ENCODE measurements at places on chromosomes 7 and 10.

DNA sequence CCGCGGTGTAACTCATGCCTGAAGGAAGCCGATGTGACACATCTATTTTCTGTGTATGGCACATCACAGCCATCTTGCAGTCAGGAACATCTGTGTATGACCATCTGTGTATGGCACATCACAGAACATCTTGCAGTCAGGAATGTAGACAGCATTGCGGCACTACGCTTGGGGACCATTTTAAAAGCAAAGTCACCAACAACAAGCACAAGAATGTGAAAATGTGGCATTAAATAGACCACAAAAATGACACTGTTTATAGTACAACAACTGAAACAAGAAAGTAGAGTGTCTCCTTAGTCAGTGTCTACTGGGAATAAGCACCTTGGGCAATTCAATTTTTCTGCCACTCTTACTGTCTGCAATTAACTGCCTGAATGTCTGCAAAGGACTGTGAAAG lies 124.4 kb downstream of the HGF start:
- DNase-seq = no peak

DNA sequence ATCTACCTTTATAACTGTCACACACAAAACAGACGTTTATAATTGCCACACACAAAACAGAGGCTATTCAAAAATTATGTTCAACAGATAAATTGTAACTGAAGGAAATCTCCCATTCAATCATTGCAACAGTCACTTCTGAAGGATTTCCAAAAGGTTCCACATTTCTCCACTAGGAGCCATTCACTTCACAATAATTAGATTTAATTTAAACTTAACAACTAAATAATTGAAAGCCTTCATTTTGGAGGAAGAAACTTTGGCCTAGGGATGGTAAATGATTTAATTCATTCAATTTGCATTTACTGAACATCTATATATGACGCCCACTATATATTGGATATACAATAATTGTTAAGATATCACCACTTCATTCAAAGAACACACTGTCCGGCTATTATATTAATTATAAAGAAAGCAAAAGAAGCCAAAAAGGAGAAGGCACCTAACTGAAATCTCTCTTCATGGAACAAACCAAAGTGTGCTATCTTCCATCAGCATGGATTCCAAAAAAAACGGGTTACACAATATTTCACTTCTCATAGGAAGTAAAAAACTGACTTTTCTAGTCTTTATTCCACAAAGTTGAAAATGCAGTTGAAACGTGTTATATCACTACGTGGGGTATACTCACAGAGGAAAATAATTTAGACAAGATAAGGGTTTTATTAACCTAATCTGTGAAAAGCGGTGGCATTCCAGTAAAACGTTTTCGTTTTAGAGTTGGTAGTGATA lies 1.7 kb downstream of the ATAD1 start:
- DNase-seq = no peak

GRCh38 chr10:129754211-129755050 lies 209.6 kb downstream of the EBF3 start:
- no peak for DNase-seq

DNA sequence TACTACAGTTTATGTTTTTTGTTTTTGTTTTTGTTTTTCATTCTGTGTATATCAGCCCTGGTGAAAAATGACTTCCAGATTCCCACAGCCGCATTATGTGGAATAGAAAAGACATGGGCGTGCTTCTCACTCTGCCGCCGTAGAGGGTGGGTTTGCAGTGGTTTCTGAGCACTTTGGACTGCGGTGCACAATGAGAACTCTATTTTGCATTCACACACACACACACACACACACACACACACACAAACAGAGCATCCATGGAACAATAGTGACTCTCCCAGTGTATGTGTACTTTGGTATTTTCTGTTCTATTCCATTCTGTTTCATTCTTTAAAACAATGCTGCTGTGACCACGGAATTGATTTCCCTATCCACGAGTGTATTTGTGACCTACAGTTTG lies 657.3 kb upstream of the FOXK1 start:
- no peak for DNase-seq

GRCh38 chr7:47796347-47796746 lies 151.9 kb downstream of the PKD1L1 start:
- DNase-seq = no peak

DNA sequence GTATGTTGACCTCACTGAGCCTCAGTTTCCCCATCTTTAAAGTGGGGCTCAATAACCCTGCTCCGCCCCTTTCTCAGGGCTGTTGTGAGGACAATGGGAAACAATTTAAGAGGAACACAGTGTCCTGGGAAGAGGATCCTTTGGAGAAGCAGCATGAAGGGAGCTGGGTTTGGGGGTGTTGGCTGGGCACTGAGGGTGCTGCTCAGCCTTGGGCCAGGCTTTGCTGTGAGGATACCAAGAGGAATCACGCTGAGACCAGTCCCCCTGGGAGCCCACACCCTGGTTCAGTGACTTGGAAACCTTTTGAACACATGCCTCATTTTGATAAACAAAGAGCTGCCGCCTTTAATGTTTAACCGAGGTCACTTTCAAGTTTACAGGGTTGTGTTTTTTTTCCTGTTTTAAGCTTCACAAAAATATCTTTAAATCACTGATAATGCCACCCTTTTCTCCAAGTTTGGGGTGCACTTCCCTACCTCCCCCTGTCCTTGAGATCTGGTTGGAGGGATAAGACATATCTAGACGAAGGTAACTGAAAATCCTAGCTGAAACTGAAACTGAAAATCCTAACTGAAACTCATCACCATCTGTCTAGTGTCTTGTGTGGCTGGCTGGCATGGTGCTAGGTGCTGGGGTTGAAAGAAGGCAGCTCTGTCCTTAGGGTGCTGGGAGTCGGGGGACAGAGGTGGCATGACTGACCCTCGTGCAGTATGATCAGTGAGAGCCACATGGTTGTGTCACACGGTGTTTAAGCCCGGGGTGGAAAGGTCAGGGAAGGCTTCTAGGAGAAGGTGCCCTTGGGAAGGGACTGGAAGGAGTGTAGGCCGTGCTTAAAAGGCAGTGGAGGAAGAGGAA lies 27.7 kb downstream of the ZNF775 start:
- DNase-seq = no peak

DNA sequence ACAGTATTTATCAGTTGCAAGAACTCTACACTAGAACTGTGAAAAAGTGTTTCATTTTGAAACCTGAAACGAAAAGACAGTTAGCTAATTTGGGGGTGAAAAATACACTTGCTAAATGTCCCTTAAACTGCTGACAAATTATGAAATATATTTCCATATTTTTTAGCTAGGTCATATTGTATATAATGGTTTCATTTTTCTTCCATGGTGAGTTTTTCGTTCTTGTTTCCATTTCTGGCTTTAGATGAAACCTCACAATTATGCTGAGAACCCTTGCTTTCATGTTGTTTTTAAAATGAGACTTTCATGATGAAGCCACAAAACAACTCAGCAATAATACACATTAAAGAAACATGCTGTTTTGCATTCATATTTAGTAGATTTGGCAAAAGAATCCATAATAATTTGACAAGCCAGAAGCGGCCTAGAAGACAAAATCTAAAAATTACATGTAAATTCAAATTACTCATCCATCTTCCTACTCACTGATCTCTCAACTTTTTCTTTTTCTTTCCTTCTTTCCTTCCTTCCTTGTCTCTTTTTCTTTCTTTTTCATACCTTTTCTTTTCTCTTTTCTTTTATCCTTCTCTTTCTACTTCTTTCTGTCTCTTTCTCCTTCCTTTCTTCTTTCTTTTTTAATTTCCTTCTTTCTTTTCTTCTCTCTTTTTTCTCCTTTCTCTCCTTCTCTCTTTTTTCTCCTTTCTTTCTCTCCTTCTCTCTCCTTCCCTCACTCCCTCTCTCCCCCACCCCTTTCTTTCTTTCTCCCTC lies 46.5 kb upstream of the ITGB8 start:
- no peak for DNase-seq

DNA sequence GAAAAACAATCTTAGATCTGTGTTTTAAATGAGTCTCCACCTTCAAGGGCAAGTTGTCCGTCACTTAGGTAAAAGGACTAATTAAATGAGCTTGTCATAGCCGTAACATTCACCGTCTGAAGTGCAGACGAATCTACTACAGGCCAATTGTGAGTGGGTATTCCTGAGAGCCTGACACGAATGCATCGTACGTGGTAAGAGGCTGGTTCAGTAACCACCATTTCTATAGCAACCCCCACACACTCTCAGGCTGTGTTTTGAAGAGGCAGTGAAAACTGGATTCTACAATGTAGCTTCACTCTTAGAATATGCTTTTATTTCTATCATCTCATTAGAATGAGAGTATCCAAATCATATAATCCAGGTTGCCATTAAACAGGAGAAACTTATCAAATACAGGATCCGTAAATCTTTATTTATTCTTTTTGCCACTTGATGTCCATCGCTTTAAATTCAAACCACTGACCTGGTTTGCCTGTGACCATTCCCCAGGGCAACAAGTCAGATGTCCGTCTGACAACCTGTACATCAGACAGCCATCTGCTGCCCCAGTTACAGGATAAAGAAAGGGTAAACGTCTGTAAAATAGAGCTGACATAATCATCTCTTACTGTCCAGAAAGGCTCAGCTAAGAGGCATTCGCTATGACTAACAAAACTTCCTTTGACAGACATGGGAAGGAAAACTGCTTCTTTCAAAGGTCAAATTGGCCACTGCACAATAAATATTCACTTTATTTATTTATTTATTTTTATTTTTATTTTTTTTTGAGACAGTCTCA lies 70.3 kb upstream of the NMT2 start:
- no peak for DNase-seq

GRCh38 chr10:125415006-125415633 lies 254.8 kb upstream of the CTBP2 start:
- no peak for DNase-seq

GRCh38 chr7:34390103-34390502 lies 267.9 kb upstream of the NPSR1 start:
- DNase-seq = no peak

- DNase-seq = no peak
These were observed 46.3 kb upstream of the PIK3CG start for GRCh38 chr7:106818736-106819135.
